Astrocyte (in vitro differentiated cells and primary cell): ENCODE measurements at places on chromosomes 2 and 18. TPM values are rescaled to one million over a fixed set of nuclear protein-coding genes. Genes with fewer than 3 reads are reported as not detected.
A peak's percentile ranks its signal among the peaks of the same experiment; 100 is the strongest.

GRCh38 chr18:59065684-59066083 lies 74.0 kb upstream of the SEC11C start:
- no peak for DNase-seq

LGALSL gene
- total RNA-seq = 12.4 and 14.0 TPM in 2 replicates

C2orf69 gene
- total RNA-seq = 7.5 and 7.9 TPM in 2 replicates

- DNase-seq = no peak
Measured at GRCh38 chr2:9570182-9571060, 14.8 kb upstream of the ADAM17 start.

GRCh38 chr2:47023332-47023731 lies 107.7 kb upstream of the MCFD2 start:
- DNase-seq = no peak

DNA sequence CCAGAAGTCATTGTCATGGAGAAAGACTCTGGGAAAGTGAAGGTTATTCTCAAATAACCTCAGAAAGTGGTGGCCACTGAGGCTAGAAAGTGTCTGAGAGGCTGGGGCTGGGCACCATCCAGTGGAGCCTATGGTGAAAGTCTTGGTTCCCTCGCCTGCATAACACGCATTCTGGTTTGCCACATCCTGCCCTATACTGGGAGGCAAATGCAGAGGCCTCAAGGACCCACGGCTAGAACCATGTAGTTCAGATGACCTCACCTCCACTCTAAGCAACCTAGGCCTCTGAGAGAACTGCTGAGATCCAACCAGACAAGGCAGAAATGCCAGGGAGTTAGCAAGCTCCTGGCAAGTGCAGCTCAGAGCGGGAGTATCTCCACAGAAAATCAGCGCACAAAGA lies 5.1 kb downstream of the ITGB6 start:
- DNase-seq = no peak

MMADHC gene
- total RNA-seq = 122 and 125 TPM in 2 replicates

ZEB2 gene
- 84.9 and 90.9 TPM in 2 replicates for total RNA-seq

ZNF396 gene
- total RNA-seq = 1.3 and 1.4 TPM in 2 replicates

- peak; percentile 36 for DNase-seq
Measured at GRCh38 chr18:73908323-73908722, 239.3 kb downstream of the FBXO15 start.

DNA sequence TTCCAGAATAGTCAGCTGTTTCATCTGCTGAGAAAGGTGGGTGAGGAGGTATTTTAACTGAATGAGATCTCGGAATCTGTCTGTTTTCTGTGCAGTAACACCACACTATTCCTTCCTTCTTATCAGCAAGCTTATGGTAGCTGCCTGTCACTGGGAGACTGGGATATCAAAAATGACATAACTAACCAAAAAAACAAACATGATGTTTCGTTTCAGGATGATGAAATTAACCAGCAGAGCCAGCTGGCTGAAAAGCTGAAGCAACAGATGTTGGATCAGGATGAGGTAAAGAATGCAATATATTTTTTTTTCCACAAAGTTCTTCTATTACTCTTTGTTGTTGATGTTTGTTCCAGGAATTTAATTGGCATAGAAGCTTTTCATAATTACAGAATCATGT lies 59.8 kb upstream of the LYPD6B start:
- no peak for DNase-seq

DNA sequence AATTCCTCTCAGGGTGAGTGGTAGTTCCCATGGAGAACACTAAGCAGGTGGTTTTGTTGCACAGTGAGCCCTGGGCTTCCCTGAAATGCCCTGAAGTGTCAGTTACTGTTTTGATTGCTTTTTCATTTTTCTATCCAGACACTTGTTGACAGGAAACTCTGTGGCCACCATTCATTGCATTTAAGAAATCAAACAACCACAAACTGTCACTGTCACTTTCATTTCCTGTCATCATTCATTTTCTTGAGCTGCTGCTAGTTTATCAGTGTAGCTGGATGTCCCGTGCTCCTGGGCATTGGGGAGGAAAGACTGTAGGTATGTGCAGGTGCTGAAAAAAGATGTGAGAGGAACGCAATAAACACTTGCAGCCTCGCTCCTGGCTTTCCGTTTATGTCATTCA lies 891.6 kb upstream of the ZEB2 start:
- DNase-seq = no peak

UPP2 gene
- not detected in 2 replicates for total RNA-seq

NFU1 gene
- 42.6 and 46.6 TPM in 2 replicates for total RNA-seq

ALK gene
- 0.16 and 0.46 TPM in 2 replicates for total RNA-seq

MAP3K19 gene
- total RNA-seq = not detected in 2 replicates

DNA sequence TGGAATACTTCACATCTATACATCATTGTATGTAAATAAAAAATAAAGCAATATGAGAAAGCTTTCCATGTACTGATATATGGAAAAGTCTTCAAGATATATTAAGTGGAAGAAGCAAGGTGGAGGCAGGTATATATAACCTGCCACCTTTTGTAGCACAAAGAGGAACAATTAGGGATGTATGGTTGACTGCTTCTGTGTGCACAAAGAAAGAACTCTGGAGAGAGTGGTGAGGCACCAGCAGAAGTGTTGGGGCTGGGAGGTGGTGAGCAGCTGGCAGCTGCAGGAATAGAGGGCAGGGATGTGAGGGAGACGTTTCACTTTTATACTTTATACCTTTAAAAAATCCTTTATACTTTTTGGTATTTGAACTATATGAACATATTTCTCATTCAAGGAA lies 26.1 kb downstream of the KIF5C start:
- DNase-seq = no peak

GRCh38 chr2:219477815-219478214 lies 20.9 kb upstream of the GMPPA start:
- DNase-seq = no peak

ERICH2 gene
- total RNA-seq = 1.7 and 1.9 TPM in 2 replicates

EVA1A gene
- 19.0 and 28.6 TPM in 2 replicates for total RNA-seq

DNA sequence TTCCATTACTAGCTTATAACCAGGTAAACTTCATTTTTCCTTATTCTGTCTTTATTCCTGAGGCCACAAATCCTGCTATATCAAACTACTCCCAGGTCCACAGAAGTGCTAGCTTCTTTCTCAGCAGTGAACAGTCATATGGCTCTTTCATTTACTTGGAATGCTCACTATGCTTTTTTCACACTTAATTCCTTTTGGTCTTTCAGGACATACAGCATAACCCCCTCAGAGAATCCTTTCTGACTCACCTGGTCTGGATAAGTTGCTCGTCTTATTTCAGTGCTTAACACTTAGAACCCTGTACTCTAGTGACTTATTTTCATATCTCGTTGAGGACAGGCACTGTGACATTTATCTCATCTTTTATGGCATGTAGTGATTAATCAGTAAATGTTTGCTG lies 325.0 kb upstream of the UBE2E3 start:
- peak; percentile 17 for DNase-seq

- no peak for DNase-seq
Measured at GRCh38 chr2:25246558-25247290, 78.3 kb upstream of the POMC start.

DNA sequence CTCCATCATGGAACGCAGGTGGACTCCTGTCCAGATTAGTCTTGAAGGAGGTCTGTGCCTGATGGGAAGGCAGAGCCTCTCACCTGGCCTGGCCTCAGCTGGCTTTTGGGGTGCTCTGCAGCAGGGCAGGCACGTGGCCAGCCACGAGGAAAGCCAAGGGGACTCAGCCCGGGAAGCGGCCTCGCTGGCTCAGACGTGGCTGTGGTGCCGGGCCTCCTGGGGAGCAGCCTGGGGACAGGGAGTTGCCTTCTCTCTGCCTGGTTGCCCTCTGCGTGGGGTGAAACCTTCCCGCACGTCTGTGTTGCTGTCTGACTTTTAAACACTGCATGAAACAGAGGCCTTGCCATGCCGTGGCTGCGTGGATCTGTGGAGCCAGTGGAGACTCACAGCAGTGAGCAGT lies 45.0 kb downstream of the RTP5 start:
- no peak for DNase-seq

- DNase-seq = peak; percentile 59
Measured at GRCh38 chr2:121771976-121772742, 16.7 kb downstream of the TSN start.
